Activated T-cell treated with anti-CD3 and anti-CD28 coated beads for 24 hours (primary cell): ENCODE measurements at places on chromosomes 4 and X.
A peak's percentile ranks its signal among the peaks of the same experiment; 100 is the strongest.

DNA sequence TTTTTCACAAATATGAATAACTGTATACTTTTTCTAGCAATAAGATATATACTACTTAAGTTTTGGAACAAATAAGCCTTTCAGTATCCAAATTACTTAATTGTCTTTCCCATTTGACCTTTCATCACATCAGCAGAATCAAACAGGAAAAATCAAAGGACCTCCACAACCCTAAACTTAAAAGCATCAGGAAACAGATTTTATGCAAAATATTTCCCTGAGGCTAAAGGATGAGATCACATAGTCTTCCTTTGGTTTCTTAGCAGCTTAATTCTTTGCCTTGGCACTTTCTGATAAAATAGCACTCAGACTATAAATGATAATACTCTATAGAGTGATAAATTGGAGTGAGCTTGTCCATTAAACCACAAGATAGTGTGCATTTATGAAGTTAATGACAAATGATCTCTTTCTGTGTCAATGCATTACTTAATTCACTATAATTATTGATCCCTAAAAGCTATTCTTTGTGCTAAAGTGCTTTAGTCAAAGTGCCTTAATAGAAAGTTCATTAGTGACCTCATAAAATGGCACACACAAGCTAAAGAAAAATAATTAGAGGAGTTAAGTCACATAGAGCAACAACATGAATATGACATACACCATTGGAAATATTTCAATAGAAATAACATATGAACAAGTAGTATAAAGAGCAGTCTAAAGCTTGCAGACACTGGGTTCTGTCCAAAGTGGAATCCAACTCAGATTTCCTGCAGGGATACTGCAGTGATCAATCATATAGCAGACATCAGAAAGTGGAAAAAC, 15.7 kb upstream of the NDST3 start:
- DNase-seq, result no peak

- no peak for DNase-seq
These were observed 4.5 kb downstream of the DOK7 start for GRCh38 chr4:3467601-3468031.

GRCh38 chr4:179695175-179695574, 2252.9 kb upstream of the AGA start:
- DNase-seq, result no peak

DNA sequence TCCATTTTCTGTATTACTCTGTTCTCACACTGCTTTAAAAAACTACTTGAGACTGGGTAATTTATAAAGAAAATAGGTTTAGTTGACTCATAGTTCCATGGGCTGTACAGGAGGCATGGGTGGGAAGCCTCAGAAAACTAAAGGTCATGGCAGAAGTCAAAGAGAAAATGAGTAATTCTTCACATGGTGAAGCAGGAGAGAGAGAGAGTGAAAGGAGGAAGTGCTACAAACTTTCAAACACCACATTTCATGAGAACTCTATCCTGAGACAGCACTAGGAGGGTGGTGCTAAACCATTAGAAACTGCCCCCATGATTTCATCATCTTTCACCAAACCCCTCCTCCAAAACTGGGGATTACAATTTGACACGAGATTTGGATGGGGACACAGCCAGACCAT, 108.0 kb upstream of the PBDC1 start:
- no peak for DNase-seq

DNA sequence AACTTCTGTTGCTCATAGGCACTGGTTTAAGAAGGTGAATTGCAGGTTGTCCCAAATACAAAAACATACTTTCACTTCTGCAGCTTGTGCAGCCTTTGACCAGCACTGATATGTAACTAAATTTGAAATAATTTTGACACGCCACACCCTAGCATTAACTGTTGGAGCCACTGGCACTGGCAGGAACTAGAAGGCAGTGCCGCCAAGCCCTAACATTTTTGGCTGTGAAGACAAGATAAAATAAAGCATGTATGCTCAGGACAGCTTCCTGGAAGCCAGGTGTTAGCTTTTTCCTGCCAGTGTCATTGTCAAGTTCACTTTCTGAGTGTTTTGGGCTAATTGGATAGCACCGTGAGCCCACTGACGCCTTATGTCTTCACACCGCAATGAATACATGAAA, 65.3 kb upstream of the FBXW7 start:
- DNase-seq, result no peak

- no peak for DNase-seq
These were observed 9.3 kb upstream of the RGS12 start for GRCh38 chr4:3283483-3283882.

GRCh38 chr4:138320030-138320429, 77.9 kb upstream of the SLC7A11 start:
- no peak for DNase-seq

DNA sequence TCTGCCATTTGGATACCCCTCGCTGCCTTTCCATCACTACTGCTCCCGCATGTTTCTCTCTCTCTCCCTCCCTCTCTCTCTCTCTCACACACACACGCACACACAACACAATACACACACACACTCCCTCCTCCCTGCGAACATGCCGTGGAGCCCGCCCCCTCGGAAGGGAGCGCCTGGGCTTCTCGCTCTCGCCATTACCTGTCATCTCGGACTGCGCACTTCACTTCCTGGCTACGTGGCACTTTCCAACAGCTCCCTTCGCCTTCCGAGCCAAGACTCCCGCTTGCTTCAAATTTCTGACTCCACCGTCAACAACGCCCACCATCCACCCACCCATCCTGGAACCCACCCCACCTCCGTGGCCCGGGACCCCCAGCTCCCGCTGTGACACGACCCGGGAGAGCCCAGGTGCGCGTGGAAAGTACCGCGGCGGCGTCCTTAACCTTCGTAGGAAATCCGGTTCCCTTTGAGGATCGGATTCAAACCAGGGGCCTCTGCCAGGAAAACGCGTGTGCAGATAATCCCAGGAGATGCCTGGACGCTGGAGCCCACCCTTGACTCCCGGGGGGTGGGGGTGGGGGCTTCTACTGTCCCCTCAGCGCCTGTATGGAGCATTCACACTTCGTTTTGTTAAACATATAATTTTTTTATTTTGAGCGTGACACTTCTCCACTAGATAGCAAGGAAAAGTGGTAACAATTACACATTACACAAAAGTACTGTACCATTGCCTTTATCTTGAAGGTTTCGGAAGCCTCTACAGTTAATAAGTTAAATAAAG, 12.5 kb downstream of the ARX start:
- DNase-seq, result no peak

DNA sequence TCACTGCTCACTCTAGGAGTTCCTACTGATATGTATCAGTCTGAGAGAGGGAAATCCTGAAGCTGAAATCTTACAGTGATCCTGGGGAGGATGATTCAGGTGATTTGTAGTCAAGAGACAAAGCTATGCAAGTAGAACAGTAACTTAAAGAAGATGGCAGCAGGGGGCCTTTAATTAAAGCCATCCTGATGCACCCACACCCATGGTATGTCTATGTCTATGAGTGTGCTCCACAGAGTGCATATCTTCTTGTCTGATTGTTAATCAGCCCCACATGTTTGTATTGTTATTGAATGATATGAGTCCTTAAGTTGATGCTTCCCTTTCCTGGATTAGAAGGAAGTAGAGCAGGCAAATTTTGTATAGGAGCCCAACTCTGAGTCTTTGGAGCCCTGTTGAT, 78.8 kb downstream of the NHS start:
- DNase-seq, result no peak

- no peak for DNase-seq
These were observed 55.6 kb downstream of the NBDY start for GRCh38 chrX:56784666-56785065.

DNA sequence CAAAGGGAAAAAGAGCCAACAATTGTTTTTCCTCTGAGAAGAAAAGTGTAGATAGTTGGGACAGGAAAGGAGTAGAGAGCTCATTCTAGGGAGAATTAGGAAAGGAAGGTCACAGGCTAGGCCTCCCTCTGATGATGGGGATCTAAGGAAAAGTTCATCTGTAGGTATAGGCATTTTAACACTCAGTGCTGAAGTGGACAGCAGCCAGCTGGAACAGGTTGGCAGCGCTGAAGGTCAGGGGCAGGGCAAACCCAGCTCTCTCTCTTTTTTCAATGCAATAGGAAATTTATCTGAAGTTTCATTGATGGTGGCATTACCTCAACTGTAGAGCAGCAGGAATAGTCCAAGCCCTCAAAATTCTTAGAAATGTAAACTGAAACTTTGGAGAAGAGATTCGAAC, 98.5 kb upstream of the ETNPPL start:
- no peak for DNase-seq

DNA sequence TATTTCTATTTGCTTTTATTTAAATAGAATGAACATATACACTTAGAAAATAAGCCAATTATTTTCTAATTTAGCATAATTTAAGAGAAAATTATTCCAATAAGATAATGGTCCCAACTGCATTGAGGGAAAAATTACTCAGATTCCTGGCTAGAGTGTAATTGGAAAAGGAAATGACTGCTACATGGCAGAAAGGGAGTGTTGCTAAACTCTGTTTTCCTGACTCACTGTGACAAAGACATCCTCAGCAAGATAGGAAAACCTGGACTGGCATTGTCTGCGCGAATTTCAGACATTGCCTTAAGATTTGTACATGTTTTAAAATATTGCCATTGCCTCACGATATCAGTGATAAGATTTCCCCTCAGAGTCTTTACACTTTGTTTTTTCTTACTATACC, 8.2 kb downstream of the TNIP3 start:
- DNase-seq, result no peak

DNA sequence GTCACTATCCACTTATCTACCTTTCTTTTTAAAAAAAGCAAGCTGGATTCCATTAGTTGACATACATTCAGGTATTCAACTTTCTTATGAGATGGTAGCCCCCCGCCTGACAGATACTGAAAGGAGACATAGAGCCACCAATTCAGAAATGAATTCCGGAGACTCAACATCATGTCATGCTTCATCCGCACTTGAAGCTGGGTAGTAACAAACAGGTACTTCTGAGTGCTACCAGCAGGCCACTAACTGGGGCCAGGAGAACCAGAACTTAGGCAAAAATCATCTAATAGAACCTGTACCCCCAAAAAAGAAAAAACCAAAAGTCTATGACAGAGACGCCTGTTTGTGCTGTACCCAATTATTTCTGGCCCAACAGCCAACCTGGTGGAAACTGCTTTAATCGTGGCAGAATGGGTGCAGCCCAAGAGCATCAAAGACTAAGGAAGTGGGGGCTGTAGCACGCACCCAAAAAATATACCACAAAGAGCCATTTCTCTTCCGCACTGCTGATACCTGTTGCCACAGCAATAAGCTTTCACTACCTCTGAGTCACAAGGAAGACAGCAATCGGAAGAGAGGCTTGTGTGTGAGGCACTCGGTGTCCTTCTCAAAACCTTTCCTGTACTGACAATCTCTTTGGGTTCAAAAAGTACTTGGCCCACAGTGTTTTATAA, 84.8 kb downstream of the AFAP1 start:
- DNase-seq, result peak; percentile 56

DNA sequence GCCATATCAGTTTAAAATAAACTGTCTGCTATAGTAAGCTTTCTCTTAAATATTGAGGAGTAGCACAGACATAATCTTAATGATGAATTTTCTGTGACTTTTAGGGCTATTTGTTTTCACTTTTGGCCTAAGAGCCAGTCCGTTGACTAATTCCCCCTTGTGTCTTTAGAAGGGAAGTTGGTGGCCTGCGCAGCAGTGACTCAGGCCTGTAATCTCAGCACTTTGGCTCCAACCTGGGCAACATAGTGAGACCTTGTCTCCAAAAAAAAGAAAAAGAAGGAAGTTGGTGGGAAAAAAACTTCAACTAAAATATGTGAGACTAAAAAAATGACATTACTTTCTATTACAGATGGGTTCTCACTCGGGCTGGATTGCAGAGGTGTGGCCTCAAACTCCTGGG, 3.4 kb downstream of the NCAPG start:
- no peak for DNase-seq

- no peak for DNase-seq
These were observed 242.2 kb upstream of the DCAF8L1 start for GRCh38 chrX:28223469-28223868.

GRCh38 chr4:160353548-160353947, 1250.7 kb downstream of the RAPGEF2 start:
- no peak for DNase-seq

DNA sequence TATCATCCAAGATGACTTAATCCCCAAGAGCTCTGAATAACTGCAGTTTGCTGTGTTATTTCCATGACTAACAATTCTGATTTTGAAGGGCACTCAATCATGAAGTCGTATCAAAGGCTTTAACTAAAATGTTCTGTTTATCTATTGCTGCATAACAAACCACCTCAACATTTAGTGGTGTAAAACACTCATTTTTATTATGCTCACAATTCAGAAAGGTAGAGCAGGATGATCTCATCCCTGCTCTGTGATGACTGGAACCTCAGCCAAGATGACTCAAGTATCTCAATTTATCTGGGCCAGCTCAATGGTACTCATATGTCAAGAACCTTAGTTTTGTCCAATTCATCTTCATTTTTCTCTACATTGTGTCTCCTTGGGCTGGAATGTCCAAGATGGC, 451.1 kb downstream of the PPARGC1A start:
- DNase-seq, result no peak

- no peak for DNase-seq
These were observed 9.9 kb upstream of the ANAPC4 start for GRCh38 chr4:25367004-25367621.

DNA sequence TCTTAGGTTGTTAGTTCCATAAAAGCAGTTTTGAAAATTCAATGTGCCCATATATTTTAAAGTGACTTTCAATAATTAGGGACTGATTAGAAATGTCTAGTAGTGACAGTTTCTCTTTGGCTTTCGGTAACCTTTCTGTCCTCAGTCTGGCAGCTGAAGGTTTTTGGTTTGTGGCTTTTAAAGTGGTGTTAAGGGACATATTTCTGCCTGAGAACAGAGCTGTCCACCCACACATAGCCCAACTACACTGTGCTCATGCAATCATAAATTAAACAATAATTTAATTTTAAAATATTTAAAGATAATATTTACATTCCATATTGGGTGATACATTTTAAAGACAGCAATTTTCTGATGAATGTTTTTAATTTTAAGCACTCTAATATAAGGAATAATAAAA, 335.0 kb upstream of the TENM3 start:
- DNase-seq, result no peak

DNA sequence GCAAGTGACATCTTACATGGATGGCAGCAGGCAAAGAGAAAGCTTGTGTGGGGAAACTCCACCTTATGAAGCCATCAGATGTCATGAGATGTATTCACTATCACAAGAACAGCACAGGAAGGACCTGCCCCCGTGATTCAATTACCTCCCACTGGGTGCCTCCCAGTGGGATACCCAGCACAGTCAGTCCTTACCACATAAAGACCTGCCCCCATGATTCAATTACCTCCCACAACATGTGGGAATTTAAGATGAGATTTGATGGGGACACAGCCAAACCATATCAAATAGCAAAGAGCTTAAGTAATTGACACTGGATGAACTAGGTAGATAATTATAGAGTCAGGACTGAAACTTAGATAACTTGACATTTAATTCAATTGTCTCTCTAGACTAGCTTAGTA, 85.6 kb downstream of the SLIT2 start:
- DNase-seq, result no peak

- DNase-seq, result no peak
These were observed 59.8 kb downstream of the ANOS1 start for GRCh38 chrX:8672176-8672575.

DNA sequence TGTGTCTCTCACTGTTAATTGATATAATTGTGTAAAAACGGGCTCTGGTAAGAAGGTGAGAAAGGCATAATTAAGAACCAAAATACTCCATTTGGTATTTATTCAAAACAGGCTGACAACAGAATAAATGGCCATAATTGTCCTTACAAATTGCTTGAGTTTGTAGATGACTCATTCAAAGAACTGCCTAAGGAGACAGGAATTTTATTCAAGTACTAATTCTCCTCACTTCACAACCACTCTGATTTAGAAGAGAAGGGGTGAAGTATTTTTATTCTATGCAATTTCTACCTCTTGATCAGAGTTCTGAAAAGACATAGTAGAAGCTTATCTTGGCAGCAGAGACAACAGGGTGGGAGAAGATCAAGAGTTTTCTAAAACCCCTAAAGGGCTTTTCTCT, 43.1 kb downstream of the ATP11C start:
- DNase-seq, result no peak
